Right lobe of liver (tissue), 6 donors: ENCODE measurements at places on chromosomes 7 and 10.
A peak's percentile ranks its signal among the peaks of the same experiment; 100 is the strongest.

GRCh38 chr7:159020987-159021386 lies 123.7 kb downstream of the VIPR2 start:
- no peak for DNase-seq

DNA sequence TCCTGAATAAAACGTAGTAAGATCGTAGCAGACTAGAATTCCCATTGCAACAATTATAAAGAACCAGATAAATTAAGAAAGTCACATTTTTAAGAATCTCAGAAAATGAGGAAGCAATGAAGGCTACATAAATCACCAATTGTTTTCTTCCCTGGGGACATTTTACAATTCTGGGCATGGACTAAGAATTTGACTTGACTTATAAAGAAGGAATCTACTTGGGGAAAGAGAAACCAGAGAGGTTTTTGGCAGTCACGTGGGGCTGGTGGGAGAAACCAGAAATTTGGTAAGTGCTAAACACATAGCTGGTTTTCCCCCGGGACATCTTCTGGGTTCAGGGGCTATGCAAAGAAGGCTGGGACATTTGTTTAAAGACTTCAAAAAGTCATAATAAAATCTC lies 109.8 kb upstream of the IL6 start:
- DNase-seq: no peak

DNA sequence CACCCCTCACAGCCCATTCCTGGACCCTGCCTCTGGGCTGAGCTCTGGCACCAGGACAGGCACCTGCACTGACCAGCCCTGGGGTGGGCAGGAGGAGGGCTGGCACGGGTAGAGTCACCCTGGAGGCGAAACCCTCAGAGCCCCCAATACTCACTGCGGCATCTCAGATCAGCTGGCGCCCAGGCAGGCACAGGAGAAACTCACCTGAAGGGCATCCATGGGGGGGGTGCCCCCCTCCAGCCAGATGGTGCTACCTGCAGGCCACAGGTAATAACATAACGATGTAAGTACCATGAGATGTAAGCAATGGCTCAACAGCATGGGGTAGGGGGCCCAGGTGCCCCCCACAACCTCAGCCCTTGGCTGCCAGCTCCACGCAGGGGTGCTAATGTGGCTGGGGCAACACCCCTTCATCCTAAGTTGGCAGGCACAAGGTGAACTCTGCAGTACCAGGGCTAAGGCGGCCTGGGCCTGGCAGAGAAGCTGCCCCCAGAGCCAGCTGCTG lies 12.1 kb upstream of the PYROXD2 start:
- DNase-seq: no peak

- DNase-seq: no peak
These were observed 37.2 kb downstream of the ERLIN1 start for GRCh38 chr10:100148353-100149211.

DNA sequence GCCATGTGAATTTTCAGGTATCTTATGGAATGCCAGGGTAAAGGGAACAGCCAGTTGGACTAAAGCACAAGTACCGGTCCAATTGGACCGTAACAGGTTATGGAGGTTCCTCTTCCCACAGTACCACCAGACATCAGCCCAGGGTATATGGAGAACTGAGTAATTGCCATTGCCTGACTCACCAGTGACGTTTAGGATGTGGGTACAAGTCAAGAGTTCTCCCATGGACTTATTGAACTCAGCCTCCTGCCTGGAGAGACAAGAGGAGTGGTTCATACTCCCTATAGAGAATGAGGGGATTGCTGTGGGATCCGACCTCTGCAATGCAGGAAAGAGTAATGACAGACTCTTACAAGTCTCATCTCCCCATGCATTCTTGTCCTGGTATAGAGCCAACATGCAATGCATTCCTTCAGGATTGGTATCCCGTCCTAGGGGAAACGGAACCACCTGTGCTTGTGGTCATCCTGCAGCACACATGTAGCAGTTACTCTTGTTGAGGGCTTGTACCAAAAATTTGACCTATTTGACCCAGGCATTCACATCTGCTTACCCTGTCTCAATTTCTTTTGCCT lies 30.7 kb upstream of the ELOVL3 start:
- no peak for DNase-seq

GRCh38 chr7:131381069-131381838 lies 53.6 kb downstream of the MKLN1 start:
- no peak for DNase-seq

DNA sequence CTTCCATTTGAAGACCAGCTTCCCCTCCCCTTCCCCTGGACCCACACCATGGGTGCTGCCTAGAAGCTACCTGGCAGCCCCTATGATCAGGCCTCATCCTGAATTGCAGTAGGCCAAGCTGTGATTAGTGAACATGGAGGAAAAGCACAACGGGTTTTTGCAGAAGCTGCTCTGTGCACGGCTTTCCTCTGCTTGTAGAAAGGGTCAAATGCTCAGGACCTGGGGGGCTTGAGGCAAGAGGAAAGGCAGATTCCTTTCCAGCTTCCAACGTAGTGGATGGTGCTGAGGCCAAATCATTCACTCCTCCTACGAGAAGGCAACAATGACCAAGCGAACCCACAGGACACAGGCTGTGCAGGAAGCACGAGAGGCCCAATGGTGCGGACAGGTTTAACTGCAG lies 410.3 kb upstream of the SHH start:
- DNase-seq: peak; percentile 12

DNA sequence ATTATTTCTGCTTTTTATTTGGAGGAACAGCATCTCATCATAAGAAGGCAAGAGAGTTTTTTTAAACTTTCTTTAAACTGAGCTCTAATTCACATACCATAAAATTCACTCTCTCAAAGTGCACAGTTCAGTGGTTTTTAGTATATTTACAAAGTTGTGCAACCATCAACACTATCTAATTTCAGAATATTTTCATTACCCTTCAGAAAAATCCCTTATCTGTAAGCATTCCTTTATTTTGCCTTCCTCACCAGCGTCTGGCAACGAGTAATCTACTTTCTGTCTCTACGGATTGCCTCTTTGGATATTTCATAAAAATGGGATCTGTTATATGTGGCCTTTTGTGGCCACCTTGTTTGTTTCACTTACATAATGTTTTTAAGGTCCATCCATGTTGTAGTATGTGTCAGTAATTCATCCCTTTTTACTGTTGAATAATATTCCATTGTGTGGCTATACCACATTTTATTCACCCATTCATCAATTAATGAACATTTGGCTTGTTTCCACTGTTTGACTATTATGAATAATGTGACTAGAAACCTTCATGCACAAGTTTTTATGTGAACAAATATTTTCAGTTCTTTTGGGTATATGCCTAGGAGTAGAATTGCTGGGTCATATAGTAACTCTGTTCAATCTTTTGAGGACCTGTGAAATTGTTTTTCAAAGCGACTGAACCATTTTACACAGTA lies 181.5 kb downstream of the TRIL start:
- no peak for DNase-seq
